ENCODE measurements at places on chromosomes 3 and 15.

- DNase-seq, result no peak
Measured at GRCh38 chr3:18111796-18112232, 313.3 kb downstream of the SATB1 start.

DNA sequence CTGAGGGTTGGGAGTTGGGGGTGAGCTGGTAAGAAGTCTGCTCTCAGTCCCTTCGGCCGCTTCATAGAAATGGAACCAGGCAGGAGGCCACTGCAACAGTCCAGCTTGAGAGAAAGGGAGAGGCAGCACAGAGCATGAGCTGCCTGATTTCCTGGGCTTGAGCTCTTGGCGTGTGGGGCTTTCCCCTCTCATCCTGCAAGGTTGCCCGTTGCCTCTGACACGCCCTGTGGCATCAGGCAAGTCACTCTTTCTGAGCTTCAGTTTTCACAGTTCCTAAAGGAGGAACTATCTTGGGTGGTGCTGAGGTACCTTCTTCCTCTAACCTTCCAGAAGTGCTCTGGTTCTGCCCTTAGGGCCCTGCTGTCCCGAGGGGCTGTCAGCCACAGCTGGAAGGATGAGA is 4.9 kb downstream of the MESP2 start:
- no peak for DNase-seq

DNA sequence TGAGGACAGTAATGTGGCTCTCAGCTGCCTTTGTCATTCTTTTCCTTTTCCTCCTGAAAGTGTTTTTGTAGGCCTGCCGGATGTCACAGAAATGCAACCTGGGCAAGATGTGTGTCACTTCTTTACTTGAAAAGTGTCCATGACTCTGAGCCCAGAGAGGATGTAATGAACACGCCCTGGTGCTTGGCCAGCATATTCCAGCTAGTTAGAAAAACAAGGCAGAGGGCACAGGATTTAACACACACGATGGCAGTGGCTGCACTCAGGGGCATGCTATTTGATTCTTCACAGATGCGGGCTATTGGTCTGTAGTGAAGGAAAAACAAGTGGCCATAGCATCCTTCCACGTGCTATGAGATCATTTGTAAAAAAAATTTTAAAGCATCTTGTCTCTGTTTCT is 30.3 kb upstream of the PTX3 start:
- DNase-seq, result no peak

DNA sequence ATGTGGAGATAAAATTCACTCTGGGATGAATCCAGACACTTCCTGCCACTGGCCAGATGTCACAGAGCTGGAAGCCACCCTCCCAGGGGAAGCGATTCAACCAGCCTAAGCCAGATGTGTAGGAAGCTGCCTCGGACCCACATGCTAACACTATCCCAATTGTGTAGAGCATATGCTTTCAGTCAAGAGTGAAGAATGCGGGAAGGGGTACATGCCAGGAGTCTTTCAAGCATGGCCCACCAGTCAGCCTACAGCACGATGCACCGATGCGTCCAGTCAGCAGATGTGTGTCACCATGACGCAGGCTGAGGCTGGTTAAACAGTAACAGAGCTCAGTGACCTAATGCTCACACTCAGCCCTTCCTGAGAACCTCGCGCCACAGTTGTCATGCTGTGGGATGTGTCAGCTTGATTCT is 38.8 kb upstream of the BNC1 start:
- DNase-seq, result no peak

DNA sequence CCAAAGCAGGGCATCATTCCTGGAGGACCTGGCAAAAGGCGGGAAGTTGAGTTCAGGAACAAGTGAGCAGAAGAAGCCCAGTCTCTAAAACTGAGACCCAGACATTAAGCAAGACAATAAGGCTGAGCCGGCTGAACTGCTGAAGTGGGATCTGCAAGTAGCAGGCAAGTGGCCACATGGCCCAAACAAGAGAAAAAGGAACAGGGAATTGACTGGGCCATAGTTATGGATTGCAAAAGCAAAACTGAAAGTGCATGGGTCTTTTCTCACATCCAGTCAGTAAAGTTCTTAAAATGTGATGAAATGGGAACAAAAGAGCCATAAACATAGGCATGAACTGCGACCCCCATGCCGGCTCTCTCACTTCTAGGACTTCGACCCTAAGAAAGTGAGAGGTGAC is 101.2 kb downstream of the SCN11A start:
- no peak for DNase-seq

GRCh38 chr3:48426944-48427629 is 2.8 kb downstream of the PLXNB1 start:
- no peak for DNase-seq

- DNase-seq, result no peak
Measured at GRCh38 chr3:191378142-191378812, 48.0 kb upstream of the UTS2B start.

DNA sequence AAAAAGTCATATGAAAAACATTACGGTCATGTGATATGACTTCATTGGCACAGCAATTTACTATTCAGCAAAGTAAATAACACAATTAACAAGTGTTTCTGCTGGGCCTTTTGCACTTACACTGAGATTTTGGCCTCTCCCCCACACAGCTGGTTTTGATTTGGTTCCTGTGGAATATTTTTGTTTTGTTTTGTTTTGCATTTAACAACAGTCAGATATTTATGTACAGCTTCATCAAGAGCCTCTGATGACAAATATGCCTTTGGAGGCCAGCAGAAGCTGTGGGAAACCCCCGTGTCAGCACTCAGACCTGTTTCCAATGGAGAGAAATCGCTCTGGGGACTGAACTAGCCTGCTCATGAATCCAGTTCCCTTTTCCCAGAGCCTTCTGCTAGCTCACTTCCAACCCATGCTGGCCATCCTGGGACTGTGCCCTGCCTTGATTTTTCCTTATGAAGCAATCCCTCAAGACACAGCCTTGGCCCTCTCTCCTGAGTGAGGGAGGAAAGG is 161.9 kb downstream of the ATG7 start:
- no peak for DNase-seq
